ENCODE measurements at places on chromosomes 11 and 22.

- DNase-seq: no peak
Observed at GRCh38 chr11:95728094-95728493, 61.5 kb downstream of the FAM76B start.

GRCh38 chr11:102592634-102593581, 32.2 kb downstream of the MMP20 start:
- DNase-seq: no peak

DNA sequence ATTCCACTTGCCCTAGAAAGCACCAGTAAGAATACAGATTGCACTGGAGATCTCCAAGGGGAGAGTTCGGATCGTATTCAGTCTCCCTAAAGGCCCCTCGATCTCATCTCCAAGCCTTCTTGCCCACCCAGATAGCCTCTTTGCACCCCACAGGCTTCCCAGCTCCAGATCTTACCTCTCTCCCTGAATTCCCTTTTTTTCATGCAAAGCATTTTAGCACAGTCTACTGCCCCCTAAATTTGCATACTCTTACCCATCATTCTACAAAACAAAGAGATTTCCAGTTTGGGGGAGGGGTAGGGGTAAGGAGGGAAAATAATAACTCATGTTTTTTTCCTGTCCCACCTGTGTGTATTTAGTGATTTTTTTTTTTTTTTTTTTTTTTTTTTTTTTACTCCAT, 105.2 kb downstream of the NAV2 start:
- DNase-seq: no peak

DNA sequence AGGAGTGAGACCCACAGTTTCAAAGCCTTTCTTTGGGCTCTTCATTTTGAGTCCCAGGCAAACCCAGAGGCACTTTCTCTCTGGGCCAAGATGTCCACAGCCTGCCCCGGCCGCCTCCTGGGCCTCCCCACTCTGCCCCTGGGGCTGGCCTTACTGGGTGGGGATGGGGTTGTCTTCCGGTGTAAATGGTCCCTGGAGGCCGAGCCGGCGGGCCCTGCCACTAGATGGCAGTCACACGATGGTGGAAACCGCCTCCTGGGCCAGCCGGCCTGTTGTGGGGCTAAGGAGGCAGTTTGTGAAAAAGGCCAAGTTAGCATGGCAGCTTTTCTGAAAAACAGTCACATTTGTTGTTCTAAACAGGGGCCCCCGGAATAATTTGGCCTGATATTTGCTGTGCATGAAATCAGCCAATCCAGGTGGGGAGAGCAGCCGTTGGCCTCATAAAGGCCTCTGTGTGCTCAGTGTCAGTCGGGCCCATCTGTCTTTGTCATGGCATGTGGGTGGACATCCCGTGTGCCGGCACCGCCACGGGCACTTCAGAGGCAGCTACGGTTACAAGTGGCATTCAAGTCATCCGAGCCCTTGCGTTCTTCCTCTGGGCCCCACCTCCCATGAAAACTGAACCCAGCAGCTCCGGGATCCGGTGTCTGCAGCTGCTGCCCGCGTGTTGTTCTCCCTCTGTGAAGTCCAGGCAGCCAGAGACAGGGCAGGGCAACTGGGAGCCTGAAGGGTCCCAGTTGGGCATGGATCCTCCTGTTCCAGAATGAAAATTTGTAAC, 6.5 kb downstream of the MRPL23 start:
- DNase-seq: no peak

DNA sequence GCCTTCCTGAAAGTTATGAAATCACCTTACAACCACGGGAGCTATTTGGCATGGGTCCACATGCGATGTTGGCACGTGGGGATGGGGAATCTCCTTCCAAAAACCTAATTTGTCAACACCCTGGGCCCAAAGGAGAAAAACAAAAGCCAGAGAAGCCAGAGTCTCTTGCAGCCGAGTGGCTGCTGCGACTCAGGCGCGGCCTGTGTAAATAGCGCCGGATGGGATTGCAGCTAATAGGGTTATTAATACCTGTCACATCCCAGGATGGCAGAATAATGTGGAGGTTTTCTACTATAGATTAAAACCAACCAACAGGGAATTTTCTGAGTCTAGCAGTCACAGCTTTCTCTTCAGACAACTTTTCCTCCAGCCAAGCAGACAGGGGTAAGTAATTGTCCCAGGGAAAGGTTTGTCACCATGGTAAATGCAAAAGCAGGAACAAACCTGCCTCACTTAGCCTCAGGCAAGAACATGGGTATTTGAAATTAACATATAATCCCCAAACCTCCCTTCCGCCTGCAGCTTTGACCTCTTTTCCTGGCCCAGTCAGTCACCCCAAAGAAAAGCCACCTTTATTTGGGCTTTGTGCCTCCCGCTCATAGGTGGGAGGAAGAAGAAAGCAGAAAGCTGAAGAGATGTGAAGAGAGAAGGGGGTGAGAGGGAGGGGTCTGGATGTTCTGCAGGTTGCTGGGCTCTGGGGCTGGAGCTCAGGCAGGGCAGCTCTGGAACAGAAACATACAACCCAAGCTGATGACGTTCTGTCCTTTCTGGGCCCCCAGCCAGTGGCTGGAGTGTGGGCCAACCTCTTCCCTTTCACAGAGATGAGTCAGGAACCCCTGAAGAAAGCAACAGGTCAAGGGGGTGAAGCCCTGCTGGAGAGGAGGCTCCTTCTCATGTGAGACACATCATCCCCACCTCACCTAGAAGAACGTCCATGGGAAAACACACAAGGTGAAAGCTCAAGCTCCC, 376.5 kb downstream of the NXPE2 start:
- DNase-seq: peak; percentile 25

DNA sequence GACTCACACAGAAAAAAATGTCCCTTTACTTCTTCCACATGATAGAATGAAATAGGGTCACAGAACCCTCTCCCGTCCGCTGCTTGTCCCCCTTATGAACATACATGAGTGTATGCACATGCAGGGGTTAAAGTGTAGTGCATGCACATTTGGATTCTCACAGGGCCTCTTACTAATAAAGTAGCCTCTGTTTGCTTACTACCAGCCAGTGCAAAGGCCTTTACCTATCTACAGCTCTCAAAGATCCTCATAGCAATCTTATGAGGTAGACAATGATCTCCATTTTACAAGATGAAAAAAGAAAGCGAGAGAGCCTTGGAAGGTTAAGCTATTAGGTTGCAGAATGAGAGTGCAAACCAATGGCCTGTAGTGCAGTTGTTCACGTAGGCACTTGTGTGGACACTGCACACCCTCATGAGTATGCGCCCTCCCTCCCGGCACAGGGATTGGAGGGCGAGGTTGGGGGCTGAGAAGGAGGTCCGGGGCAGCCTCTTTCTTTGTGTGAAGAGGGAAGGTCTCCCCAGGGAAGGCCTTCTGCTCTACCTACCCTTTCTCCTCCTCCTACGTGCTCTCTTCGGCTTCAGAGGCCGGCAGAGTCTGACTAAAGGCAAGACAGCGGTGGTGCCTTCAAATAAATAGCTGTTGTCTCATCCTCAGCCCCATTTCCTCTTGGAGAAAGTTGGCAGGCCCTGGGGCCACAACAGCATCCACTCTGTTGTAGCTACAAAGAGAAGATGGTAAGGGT, 91.3 kb downstream of the CEP164 start:
- no peak for DNase-seq

DNA sequence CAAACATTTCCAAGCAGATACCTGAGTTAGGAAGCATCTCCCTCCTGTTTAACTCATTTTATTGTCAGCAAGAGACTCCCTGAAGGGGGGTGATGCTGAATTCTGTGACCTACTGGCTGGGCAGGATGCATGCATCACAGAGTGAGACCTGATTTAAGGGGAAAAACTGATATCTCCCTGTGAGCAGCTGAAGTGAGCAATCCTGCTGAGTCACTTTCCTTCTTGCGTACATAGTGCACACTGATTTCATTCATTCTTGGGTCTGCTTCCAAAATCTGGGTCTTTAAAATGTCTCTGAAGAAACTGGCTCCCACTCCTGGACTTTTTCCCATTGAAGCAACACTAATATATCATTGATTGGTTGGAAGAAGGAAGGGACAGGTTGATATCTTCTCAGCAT, 23.3 kb downstream of the P4HA3 start:
- DNase-seq: no peak

DNA sequence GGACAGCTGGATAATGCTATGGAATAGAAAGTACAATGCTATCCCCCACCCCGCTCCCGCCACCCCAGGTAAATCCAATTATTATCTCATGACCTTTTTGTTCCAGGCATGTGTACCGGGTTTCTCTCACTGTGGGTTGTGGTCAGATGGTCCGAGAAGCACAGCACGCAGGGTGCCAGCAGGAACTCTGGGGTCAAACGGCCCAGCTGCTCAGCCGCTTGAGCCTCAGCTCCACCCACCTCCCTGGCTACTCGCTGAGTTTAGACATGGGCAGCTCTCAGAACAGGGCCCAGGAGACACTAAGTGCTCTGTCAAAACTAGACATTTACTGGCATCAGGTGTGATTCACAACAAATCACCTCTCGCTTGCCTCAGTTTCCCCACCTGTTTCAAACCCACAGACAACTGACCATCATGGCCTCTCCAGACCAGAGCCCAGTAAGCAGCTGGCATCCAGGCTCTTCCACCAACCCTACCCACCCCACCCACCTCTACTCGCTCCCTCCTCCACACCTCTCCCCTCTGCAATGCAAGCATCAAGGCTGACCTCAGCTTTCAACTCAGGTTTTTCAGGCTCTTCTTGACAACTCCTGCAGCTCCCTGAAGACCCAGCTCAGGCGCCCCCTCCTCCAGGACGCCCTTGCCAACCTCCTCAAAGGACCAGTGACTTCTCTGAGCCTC, 13.0 kb upstream of the MFNG start:
- DNase-seq: no peak

DNA sequence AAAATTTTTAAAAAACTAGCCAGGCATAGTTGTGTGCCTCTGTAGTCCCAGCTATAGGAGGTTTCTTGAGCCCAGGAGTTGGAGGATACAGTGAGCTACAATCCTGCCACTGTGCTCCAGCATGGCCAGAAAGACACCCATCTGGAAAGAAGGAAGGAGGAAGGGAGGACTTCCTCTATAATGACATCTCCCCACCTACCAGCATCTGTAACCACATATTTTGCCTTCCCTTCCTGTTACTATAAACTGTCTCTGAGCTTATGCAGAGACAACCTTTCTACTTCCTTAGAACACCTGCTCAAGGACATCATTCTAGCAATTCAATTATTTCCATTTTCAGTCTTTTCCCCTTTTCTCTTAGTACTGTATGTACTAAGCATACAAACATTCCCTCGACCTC, 2.2 kb upstream of the NUP160 start:
- DNase-seq: no peak

- no peak for DNase-seq
Observed at GRCh38 chr22:20224917-20225692, 43.0 kb downstream of the RTN4R start.

DNA sequence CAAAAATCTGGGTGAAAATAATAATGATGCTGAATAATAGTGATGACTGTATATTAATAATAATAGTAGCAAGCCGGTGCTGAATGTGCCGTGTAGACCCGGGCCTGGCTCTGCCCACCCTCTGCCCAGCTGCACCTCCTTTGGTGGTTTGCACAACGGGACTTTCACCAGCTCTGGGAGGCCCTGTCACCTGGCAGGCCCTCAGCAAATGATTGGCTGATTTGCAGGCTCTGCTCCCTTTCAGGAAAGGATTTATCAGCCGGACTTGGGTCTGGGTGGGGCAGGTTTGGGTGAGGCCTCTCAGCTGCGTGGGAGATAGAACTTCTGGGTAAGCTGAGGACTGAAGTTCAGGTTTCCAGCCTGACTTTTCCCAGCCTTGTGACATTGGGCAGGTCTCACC, 21.4 kb downstream of the KIAA1671 start:
- no peak for DNase-seq

- no peak for DNase-seq
Observed at GRCh38 chr22:46055911-46056545, 79.1 kb upstream of the WNT7B start.

GRCh38 chr11:109641549-109641948, 219.6 kb downstream of the C11orf87 start:
- DNase-seq: no peak

DNA sequence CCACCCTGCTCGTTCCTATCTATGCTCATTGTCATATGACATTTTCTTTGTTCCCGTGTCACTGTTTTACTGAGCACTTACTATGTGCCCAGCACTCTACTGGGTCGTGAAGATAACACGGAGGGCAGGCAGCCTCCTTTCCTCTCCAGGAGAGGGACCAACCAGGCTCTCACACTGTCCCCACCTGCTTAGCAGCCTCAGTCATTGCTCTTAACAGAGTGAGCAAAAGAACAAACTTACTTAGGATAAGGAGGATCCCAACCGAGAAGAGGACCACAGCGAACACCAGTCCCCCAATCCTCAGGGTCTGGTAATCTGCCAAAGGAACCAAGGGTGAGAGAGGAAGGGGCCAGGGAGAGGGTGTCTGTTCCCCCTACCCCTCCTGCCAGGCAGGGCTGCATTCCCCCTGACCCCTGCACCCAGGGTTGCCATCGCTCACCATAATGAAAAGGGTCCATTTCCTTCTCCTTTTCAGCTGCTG, 17.0 kb upstream of the FXYD2 start:
- DNase-seq: no peak

DNA sequence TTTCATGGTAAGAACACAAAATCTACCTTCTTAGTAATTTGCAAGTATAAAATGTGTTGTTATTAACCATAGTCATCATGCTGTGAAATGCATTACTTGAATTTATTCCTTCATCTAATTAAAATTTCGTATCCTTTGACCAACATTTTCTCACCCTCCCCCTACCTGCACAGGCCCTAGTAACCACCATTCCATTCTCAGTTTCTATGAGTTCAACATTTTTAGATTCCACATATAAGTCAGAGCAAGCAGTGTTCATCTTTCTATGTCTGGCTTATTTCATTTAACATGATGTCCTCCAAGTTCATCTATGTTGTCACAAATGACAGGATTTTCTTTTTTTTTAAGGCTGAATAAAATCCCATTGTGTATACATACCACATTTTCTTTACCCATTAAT, 43.5 kb upstream of the CCDC179 start:
- no peak for DNase-seq

All from NCI-H1417 treated with DMSO at 0.1 percent for 48 hours (cell line).